ENCODE measurements at places on chromosomes 1 and 21. TPM values are rescaled to one million over a fixed set of nuclear protein-coding genes. Genes with fewer than 3 reads are reported as not detected.

Gene PAQR7
- total RNA-seq, result 9.8 TPM

Gene KRTAP7-1
- not detected for total RNA-seq

Gene ATXN7L2
- total RNA-seq, result 3.3 TPM

Gene DDR2
- 16.7 TPM for total RNA-seq

Gene AMY2A
- not detected for total RNA-seq

Gene CD1E
- total RNA-seq, result not detected

Gene LEMD1
- not detected for total RNA-seq

Gene SGIP1
- total RNA-seq, result 22.1 TPM

Gene PPP1R15B
- 35.3 TPM for total RNA-seq

Gene LCE2C
- not detected for total RNA-seq

Gene PRDM16
- not detected for total RNA-seq

Gene NTMT2
- not detected for total RNA-seq

Gene RXFP4
- not detected for total RNA-seq

Gene EDARADD
- not detected for total RNA-seq

Gene MYOM3
- total RNA-seq, result not detected

Gene GNL2
- total RNA-seq, result 61.4 TPM

Gene OPTC
- not detected for total RNA-seq

Gene FH
- 125 TPM for total RNA-seq

Gene NBPF9
- total RNA-seq, result 14.7 TPM

Gene CAP1
- total RNA-seq, result 521 TPM

Gene ALDH4A1
- 8.8 TPM for total RNA-seq

Gene COL8A2
- 2.4 TPM for total RNA-seq
